ENCODE measurements at places on chromosomes 13 and 19.

DNA sequence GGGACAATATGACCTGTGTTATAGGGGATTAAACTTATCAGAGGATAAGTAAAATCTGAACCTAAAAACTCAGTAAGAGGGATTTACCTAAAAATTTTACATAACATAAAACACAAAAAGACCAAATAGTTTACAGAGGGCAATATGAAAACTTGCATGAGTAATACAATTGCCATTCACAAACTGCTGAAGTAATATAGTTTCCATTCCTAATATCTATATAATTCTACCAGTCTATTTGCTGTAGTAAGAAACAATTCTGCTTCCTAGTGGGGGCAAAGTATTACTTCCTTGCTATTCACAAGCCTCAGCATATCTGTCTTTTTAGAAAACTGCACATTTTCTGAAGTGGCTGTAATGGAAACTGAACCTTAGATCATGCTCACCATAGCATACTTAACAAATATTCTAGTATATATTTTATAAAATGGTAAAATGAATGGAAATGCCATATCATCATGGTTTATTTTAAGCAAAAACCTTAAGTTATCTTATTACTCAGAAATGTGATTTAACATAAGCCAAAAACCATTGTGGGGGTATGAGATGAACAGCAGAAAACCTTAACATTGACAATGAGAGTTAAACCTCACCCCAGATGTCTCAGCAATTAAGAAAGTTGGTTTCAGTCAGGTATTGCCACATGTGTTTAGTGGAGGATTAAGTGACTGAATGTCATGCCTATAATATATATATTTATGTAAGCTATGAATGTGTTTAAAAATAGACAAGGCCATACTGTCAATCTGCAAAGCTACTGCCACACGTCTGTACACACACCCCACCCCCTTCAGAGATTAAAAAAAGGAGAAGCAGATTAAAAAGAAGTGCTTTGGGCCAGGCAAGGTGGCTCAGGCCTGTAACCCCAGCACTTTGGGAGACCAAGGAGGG lies 136.8 kb downstream of the MIPEP start:
- no peak for DNase-seq

DNA sequence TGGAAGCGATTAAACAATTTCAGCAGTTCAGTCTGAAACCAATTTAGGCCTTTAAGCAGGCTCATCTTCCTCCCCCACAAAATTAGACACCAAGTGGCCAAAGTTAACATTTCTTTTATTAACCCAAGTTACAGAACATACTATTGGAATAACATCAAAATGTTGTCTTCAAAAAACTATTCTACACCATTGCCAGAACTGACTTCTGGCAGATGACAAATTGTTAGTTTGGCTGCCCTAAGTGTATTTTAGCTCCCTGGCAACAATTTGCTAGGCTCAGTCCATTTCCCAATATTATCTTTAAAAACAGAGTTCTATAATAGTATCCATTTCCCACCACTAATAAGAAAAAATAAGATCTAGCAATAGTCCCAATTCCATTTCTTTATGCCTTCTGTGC lies 107.8 kb downstream of the SGCG start:
- DNase-seq, result no peak

GRCh38 chr13:107364658-107365057 lies 796.7 kb upstream of the ARGLU1 start:
- DNase-seq, result no peak

GRCh38 chr19:5299137-5299536 lies 41.5 kb downstream of the PTPRS start:
- no peak for DNase-seq
